IPS-NIHi11 (cell line): ENCODE measurements at places on chromosomes 6 and 20.

DNA sequence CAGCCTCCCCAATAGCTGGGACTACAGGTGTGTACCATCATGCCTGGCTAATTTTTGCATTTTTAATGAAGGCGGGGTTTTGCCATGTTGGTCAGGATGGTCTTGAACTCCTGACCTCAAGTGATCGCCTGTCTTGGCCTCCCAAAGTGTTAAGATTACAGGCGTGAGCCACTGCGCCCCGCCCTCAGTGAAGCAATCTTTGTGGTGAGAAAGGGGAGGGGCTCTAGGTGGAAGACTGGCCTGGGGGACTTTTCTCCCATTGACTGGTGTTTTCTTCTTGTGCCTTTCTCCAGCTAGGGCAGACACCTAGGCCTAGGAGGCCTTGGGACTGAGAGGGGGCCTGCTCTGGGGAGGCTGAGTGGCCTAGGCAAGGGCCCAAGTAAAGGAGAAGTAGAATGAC lies 84.1 kb downstream of the DNAAF9 start:
- no peak for DNase-seq

- DNase-seq: peak; percentile 40
Measured at GRCh38 chr20:24164360-24164759, 175.8 kb upstream of the GGTLC1 start.

DNA sequence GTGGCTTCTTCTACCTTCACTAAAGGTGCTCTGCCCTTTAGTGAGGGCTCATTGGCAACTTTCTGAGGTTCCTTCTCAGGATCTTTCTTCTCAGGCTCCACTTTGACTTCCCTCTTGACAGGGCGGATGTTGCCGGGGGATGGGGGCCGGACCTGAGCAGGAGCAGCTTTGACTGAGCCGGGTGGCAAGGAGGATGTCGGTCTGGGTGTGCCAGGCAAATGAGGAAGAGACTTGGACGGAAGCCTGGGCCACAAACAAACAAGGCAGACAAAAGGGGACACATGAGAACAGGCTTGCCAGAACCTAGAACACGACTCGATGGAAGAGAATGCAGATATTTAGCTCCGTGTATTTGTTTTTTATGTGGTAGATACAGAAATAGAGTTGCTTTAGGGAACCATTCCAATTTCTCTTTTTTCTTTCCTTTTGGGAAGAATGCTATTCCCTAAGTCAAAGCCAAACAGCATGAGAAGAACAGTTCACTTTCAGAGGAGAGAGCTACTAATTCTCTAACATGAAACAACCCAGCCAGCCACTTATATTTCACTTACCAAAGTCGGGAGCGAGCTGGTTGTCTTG lies 76.2 kb upstream of the BCLAF1 start:
- DNase-seq: no peak

GRCh38 chr20:22711971-22712755 lies 127.8 kb upstream of the FOXA2 start:
- DNase-seq: no peak

- no peak for DNase-seq
Measured at GRCh38 chr20:51388756-51389542, 153.6 kb downstream of the NFATC2 start.
